Activated CD8-positive, alpha-beta T cell treated with anti-CD3 and anti-CD28 coated beads for 36 hours (primary cell): ENCODE measurements at places on chromosomes 2 and 18.

- H3K4me1 ChIP-seq, result no peaks in the 10 kb centered on the region
- H3K27ac ChIP-seq, result no peak overlapping the region
- no peaks in the 10 kb centered on the region for H3K36me3 ChIP-seq
- DNase-seq, result no peak
These were observed 50.1 kb downstream of the GALR1 start for GRCh38 chr18:77299706-77300105.

- H3K27me3 ChIP-seq, result peaks cover 8% of the 10 kb centered on the region
- DNase-seq, result no peak
- H3K4me3 ChIP-seq, result no peak overlapping the region
- H3K4me1 ChIP-seq, result no peaks in the 10 kb centered on the region
These were observed 174.2 kb downstream of the MIB1 start for GRCh38 chr18:21914739-21915319.

GRCh38 chr2:129318581-129319421 lies 660.7 kb upstream of the RAB6C start:
- no peaks in the 10 kb centered on the region for H3K4me1 ChIP-seq
- H3K27ac ChIP-seq, result no peak overlapping the region
- no peaks in the 10 kb centered on the region for H3K27me3 ChIP-seq
- no peak overlapping the region for H3K4me3 ChIP-seq

DNA sequence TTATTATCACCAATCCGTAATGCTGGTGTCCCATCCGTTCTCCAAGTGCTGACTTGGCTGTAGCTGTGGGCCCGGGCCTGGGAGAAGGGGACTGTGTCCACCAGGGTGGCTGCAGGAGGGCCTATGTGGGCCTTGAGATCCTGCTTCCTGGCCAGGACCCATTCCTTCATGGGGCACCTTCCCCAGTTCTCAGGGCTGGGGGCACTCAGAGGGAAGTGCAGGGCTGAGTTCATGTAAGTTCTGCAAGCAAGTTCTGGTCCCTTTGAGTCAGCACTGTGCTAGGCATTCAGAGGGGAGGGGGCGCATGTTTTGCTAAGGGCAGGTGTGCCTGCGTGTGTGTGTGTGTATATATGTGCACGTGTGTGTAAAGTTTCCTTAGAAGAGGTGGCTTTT lies 94.0 kb downstream of the GLI2 start:
- H3K27me3 ChIP-seq, result no peaks in the 10 kb centered on the region
- H3K36me3 ChIP-seq, result no peaks in the 10 kb centered on the region
- no peak overlapping the region for H3K27ac ChIP-seq
- H3K4me1 ChIP-seq, result no peaks in the 10 kb centered on the region

- H3K4me1 ChIP-seq, result peaks cover 14% of the 10 kb centered on the region
- no peak overlapping the region for H3K27ac ChIP-seq
- H3K4me3 ChIP-seq, result no peak overlapping the region
- peaks cover 7% of the 10 kb centered on the region for H3K36me3 ChIP-seq
- no peaks in the 10 kb centered on the region for H3K27me3 ChIP-seq
These were observed 37.2 kb upstream of the NEMP2 start for GRCh38 chr2:190571686-190572085.

DNA sequence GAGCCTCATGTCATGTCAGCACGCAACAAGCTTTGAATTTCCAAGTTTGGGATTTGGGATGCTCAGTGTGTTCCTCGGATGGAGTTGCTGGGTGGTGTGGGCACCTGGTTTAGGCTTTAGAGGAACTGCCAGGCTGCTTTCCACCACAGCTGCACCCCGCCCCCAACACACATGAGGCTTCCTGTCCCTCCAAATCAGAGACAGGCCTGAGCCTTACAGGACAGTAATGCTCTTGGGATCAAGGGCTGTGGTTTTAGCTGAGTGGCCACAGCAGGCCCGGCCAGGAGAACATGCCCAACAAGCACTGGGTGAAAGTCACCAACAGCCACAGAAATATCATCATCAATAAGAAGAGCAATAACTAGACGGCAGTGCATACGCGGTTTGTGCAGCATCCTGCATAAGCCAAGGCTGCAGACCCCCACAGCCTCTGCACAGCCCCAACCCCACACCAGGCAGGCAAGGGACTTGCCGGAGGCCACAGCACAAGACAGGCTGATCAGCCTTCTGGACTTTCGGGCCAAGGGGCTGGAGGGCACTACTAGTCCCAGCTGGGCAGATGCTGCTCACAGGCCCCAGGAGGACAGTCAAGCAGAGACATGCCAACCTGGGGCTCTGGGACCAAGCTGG lies 29.7 kb upstream of the GPC1 start:
- H3K4me1 ChIP-seq, result peaks cover 8% of the 10 kb centered on the region
- H3K27ac ChIP-seq, result no peak overlapping the region
- DNase-seq, result no peak
- peaks cover 1% of the 10 kb centered on the region for H3K27me3 ChIP-seq
- no peak overlapping the region for H3K4me3 ChIP-seq
- no peaks in the 10 kb centered on the region for H3K36me3 ChIP-seq
